ENCODE measurements at places on chromosomes 2 and 18.

GRCh38 chr2:128833664-128834027, 515.0 kb upstream of the HS6ST1 start:
- no peak for DNase-seq

DNA sequence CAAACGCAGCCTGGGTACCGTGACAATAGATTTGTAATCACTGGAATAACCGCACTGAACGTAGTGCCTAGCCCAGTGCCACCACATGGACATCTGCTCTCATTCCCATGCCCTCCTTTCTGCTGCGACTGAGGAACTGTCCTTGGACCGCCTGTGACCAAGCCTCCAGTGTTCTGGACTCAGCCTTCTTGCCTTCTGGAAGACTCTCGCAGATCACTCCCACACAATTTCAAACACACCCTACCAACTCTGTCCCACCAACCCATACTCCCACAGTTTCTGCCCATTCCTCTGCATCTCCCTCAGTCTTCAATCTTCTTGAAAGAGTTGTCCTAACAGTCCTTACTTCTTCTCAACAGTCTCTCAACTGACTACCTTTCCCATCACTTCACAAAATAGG, 2.1 kb downstream of the RNF149 start:
- DNase-seq = no peak

GRCh38 chr2:53087262-53087873, 680.2 kb upstream of the CHAC2 start:
- DNase-seq = no peak

DNA sequence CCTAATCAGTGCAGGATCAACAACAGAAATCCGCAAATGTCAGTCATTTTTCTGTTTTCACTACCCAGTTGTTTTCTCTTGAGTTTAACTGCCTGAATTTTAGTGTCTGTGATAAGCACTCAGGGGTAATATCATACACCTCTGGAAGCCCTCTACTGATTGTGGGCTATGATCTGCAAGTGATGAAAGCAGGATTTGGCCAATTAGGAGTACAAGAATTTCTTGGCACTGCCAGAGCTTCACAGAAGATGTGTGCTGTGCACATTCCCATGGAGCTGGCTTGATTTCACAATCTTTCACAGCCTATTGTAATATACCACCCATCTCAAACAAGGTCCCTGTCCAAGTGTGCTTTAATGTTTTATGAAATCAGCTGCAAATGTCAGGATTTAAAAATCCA, 27.3 kb upstream of the TDRD15 start:
- DNase-seq = no peak

GRCh38 chr18:73746101-73746500, 401.5 kb downstream of the FBXO15 start:
- no peak for DNase-seq

GRCh38 chr2:11355194-11356053, 11.0 kb upstream of the ROCK2 start:
- no peak for DNase-seq

DNA sequence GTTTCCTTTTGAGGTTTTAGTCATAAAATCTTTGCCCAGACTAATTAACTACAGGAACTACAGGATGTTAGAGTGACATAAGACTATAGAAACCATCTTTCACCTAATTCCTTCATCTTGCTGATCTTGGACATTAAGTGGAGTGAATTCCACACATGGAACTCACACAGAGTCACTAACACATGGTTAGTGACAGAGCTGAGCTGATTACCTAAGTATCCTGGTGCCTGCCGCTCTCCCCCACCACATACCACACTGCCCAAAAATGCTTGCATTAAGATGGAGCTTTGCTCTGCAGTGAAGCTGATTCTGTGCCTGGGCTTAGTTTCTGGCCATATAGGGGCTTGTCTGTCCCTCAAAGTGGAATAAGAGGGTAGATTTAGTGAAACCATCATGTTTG, 332.9 kb upstream of the NT5C1B start:
- no peak for DNase-seq

GRCh38 chr18:39188278-39188677, 1622.7 kb upstream of the CELF4 start:
- DNase-seq = no peak

DNA sequence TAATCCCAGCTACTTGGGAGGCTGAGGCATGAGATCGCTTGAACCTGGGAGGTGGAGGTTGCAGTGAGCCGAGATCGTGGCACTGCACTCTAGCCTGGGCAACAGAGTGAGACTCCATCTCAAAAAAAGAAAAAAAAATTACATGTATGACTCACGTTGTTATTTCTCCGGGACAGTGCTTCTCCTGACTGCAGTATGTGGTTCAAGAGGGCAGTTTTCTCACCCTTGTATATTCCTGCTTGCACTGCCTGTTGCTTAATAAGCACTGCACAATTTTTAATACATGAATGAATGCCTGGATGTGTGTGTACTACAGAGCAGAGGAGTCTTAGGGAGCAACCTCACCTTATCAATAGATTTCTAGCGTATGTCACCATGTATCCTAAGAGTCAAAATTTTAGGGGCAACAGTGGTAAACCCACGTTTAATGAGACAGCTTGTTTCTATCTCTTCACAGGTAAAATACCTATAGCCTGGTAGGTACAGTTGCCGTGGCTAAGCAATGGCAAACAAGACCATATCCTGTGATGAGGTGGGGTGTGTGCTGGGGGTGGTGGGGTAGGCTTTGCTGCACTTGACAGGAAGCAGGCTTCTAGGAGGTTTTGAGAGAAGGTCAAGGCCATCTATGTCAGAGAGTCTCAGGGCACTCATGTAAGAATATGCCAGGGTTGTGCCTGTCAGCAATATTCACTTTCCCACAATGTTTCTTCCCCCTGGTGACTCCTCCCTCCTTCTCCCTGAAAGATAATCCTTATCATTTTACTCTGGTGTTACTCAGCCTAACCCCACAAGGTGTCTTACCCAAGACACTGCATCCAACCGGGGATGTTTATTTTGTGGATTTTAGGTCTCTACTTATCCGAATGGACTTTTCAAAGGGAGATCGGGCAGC, 36.9 kb upstream of the MEX3C start:
- no peak for DNase-seq

- no peak for DNase-seq
Observed at GRCh38 chr18:22347606-22348511, 69.9 kb downstream of the CTAGE1 start.

- DNase-seq = no peak
Observed at GRCh38 chr18:421247-422155, 79.0 kb downstream of the COLEC12 start.

DNA sequence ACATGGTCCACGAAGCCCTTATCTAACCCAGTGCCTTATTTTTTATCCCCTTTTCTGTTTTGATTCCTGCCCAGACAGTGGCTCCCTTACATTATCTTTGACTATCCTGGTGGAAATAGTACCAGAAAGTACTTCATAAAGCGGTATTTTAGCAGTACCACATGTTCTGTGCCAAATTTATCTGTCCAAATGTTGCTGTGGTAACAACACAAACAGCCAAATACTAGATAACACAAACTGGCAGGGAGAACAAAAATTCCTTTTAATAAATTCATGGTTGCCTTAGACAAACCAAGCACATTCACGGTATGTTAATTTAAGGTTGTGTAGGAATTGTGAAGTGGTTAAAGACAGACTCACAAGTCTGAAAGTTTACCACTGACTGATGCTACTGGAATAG, 187.9 kb upstream of the LHCGR start:
- DNase-seq = no peak

Measured in stimulated activated CD4-positive, alpha-beta T cell treated with anti-CD3 and anti-CD28 coated beads, TNF-alpha, amount 100 ng/mL, for 4 hours (primary cell).